ENCODE measurements at places on chromosomes 16 and 17. TPM values are rescaled to one million over a fixed set of nuclear protein-coding genes. Genes with fewer than 3 reads are reported as not detected.

GRCh38 chr17:69757688-69758430, 317.2 kb upstream of the KCNJ16 start:
- DNase-seq: peak; percentile 65

The PTGES3L gene
- total RNA-seq: 0.10 TPM

The PRR35 gene
- total RNA-seq: not detected

DNA sequence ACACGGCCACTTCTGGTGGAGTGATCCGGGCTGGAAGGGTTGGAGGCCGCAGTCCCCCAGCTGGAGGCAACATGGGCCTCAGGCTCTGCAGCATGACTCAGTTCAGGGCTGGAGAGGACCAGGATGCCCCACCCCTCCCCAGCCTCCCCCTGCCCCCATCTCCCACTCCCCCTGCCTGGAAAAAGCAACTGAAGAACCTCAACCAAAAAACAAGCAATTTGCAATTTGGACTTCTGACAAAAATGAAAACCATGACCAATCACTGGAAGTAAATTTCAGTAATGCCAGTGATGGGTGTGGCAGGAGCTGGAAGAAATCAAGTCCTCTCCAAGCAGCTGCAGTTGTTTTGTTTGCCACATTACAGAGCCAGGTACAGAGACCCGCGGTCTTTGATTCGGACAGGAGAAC, 6.6 kb upstream of the MIF4GD start:
- no peak for DNase-seq

The ST6GALNAC1 gene
- total RNA-seq: not detected

DNA sequence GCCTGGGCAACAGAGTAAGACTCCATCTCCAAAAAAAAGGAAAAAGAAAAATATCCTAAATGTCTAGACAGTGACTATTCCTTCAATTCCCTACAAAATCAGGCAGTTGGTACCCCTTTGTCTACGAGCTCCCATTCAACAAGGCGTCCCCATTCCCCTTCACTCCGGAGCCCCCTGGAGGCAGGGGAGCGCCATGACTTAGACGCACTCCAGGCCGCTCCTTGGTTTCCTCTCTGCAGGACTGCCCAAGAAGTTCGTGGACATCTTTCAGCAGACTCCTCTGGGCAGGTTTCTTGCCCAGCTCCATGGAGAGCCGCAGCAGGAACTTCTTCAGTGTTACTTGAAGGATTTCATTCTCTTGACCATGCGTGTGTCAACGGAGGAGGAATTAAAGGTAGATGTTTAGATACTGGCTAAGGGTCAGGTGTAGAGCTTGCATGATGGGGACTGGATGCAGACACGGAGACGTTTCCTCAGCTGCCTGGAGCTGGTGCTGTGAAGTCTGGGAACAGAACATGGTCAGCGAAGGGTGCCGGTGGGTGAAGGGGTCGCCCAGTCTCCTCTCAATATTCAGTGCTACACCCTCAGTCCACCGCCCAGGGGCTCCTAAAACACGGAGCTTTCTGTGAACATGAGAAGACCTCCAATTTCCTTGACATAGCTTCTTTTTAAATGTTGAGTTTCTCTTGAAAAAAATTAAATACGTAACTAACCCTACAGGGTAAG, 53.3 kb upstream of the ENDOV start:
- DNase-seq: peak; percentile 13

The CCDC154 gene
- 0.03 TPM for total RNA-seq

DNA sequence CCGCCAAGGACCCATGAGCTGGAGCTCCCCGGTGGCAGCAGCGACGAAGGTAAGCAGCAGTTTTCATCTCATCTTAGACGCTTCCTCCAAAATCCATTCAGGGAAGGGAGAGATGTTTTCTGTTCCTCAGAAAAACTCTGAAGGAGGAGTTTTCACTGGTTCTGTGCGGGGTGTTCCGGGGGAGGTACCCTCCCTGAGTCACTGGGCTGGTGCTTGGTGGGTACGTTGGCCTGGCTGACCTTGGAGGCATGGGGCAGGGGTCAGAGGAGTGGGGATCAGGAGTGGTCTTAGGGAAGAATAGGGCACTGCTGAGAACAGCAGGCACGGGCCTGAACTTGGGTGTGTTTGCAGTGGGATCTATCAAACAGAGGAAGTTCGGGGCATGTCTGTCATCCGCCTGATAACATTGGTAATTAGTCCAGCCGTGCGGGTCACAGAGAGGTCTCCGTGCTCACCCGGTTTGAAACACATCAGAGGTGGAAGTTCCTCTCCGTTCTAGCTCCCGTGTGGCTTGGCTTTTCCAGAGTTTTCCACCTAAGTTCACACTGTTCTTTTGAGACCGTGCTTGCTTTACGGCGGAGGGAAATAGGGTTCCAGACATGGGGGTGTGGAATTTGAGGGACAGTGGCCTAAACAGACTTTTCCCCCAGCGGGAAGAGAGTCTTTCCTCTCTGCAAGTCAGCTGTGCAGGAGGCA, 59.6 kb upstream of the CIBAR2 start:
- DNase-seq: no peak

- no peak for DNase-seq
Measured at GRCh38 chr16:58652741-58653140, 23.1 kb upstream of the CNOT1 start.

GRCh38 chr17:83068641-83069570, 10.5 kb upstream of the METRNL start:
- DNase-seq: no peak

DNA sequence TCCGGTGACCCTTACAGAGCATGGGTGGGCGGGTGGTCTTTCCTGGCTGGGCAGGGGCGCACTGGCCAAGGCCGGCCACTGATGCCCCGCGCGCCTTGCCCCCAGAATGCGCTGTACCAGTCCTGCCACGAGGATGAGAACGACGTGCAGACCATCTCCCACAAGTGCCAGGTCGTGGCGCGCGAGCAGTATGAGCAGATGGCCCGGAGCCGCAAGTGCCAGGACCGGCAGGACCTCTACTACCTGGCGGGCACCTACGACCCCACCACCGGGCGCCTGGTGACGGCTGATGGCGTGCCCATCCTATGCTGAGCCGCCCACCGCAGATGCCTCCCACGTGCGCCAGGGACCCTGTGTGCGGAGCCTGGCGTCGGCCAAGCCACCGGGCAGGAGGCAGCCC, 49.1 kb downstream of the ACTG1 start:
- no peak for DNase-seq

- DNase-seq: no peak
Measured at GRCh38 chr17:19549746-19550623, 16.3 kb downstream of the SLC47A1 start.

DNA sequence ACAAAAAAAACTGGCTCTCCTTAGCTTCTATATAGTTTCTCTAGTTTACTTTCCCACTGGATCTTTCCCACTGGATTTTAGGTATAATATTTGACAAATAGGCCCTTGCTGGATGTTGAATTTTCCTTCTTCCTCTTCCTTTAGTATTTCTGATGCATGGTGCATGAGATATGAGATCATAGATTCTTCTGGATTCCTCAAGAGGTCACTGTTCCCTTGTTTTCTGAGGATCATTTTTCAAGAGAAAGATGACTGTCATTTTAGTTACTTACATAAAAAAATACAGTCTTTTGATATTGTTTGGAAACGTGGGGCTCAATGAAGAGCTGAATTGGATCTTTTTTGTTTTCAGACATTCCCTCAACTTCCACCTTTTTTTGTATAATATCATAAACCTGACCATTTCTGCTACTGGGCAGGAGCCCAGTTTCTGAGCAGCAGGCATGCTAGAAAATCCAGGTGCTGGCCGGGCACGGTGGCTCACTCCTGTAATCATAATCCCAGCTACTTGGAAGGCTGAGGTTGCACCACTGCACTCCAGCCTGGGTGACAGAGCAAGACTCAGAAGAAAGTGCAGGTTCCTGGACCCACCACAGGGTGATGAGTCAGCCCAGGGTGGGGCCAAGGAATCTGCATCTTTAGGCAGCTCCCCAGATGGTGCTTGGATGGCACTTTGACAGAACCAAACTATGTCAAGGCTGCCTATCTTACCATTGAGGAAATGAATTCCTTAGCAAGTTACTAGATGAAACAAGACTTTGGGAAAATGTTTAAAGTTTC, 70.3 kb downstream of the SDR42E1 start:
- peak; percentile 76 for DNase-seq

The NEUROD2 gene
- not detected for total RNA-seq

- no peak for DNase-seq
Measured at GRCh38 chr17:32124985-32125847, 17.1 kb upstream of the RHOT1 start.

Measured in HT1080 (cell line).